ENCODE measurements at places on chromosomes 4 and X. TPM values are rescaled to one million over a fixed set of nuclear protein-coding genes. Genes with fewer than 3 reads are reported as not detected.

The PRKG2 gene
- 5.7 TPM for total RNA-seq

The RASGEF1B gene
- total RNA-seq = 81.2 TPM

- DNase-seq = no peak
These were observed 4.7 kb upstream of the AWAT2 start for GRCh38 chrX:70054391-70054790.

The SSX4 gene
- total RNA-seq = not detected

DNA sequence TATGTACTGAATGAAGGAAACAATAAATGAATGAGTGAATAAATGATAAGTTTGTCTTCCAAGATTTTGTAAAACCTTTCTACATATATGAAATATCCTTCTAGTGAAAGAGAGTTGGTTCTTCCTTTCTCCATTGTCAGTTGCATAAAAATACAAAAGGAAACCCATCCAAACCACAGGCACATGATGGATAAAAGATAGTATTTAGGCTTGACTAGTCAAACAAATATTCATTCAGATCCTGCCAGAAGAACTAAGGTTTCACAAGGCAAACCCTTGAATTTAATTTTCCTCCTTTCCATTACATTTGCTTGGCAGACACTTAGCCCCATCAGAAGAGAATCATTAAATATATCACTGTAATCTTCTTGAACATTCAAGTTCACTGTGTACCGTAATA is 208.4 kb downstream of the COL25A1 start:
- no peak for DNase-seq

The PITX2 gene
- not detected for total RNA-seq

The GSX2 gene
- total RNA-seq = not detected

DNA sequence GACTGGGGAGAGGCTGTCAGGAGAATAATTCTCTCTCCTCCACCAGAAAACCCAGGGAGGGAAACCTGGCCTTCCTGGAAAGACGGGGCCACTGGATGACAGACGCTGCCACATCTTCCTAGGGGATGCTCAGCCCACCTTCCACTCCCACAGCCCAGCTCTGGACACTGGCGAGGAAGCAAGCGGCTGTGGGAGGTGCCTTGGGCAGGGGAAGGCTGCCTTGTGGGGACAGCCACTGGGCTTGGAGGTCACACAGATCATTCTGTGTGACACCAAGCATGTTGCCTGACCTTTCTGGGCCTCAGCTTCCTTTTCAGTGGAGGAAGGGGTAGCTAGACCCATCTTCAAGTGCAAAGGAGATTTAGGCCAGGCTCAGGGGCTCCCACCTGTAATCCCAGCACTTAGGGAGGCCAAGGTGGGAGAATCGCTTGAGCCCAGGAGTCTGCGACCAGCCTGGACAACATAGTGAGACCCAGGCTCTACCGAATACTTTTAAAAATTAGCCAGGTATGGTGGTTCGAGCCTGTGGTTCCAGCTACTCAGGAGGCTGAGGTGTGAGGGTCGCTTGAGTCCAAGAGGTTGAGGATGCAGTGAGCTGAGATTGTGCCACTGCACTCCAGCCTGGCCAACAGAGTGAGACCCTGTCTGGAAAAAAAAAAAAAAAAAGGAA is 9.8 kb upstream of the MSX1 start:
- no peak for DNase-seq

The GABRA4 gene
- not detected for total RNA-seq

- DNase-seq = no peak
These were observed 230.0 kb upstream of the GPC4 start for GRCh38 chrX:133645256-133645655.

DNA sequence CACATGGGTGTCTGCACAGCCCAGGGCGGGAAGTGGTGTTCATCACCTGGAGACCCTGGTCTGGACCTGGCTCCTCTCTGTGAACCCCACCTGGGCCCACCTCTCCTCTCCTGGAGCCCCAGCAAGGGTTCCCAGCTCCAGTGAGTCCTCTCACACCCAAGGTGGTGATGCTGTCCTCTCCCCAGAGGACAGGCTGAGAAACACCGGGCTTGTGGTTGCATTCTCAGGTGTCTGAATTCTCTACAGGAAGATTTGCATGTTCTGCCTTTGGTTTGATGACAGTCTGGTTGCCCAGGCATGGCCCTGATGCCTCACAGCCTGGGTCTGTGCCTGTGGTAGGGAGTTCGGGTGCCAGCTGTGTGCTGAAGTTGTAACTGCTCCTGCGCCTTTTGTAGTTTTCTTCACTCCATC is 3.8 kb downstream of the MAEA start:
- no peak for DNase-seq

DNA sequence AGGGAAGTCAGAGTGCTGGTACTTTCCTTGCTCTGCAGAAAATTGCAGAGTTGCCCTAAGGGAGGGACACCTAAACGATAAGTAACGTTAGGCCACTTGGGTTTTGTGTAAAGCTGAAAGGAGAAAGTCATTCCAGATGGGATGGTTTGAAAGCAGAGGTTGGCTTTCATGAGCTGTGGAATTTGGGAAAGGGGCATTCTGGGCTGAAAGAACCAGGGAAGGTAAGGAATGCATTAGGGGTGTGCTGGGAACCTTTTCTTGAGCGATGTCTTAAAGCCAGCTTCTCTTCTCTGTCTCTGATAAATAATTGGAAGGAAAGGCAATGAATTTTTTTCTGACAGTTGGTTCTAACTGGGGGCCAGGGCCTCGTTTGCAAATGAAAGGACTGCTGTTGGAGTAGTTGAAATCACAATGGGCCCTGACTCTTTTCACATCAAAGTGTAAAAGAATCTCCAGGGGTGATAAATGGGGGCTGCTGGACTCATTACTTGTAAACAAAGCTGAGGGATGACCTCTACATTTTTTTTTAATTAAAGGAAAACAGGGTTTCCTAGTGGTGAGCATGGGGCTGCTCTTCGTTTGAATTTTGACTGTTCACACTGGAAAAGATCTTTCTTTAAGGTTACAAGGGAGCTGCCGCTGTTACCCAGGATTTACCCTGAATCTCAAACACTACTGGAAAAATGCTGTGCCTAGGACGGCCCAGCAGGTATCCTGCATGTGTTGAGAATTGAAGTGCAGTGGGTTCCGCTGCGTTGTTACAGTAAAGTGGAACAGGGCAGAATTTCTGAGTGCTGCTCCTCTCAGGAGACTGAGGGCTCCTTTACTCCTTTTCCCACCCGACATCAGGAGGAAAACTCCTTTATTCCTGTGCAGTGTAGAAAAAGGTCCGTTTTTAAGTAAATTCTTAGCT is 25.0 kb downstream of the AFF1 start:
- DNase-seq = no peak

GRCh38 chr4:48241731-48242130 is 27.9 kb downstream of the TEC start:
- DNase-seq = no peak

The PAGE2 gene
- total RNA-seq = not detected

DNA sequence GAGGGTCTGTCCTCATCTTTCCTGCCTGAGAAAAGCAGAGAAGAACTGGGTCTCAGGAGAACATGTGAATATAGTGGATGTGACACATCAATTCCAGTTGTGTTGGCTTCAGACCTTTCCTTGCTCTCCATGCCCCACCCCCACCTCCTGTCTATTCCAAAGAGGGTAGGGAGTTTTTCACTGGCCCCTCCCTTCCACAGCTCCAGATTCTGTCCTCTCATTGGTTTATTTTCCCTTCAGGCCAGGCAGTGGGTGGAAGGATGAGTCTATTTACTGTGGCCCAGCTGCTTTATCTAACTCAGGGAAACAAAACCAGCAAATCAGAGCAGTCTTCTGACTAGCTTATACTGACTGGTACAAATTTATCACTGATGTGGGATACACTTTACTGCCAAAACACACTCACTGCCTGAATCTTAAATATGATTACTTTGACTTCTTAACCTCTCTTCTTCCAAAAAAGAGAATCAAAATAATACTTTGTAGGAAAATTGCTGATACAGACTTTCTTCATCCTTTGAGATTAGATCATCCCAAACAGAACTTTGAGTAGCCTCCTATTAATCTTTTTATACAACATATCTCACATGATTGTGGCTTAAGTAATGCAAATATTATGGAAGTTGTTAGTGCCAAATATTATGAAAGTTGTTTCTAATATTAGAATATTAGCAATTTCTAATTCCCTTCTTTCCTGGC is 221.2 kb downstream of the MID1 start:
- DNase-seq = no peak

DNA sequence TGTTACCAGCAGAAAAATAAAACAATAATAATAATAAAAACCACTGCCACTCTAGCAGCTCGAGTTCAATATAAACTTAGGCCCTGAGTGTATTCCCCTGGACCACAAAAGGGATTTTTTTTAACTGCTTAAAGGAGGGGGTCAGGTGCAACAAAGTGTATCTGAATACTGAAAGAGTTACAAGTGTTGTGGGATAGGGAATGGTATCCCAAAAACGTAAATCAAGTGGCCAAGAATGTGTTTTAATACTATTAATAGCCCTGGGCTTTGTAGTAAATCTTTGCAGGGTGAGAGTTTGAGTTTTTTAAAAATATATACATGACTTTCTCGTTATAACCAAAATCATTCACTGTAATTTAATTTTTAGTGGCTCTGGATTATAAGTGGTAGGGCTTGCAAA is 860.1 kb upstream of the INTU start:
- no peak for DNase-seq

The PLAC8 gene
- total RNA-seq = 83.8 TPM
